Cardiac septum (tissue), 1 donor: ENCODE measurements at places on chromosomes 6 and 20. TPM values are rescaled to one million over a fixed set of nuclear protein-coding genes. Genes with fewer than 3 reads are reported as not detected.

PTK6 gene
- not detected for total RNA-seq

TSPO2 gene
- not detected for total RNA-seq

- no peak for DNase-seq
Measured at GRCh38 chr6:18441251-18441979, 54.3 kb downstream of the RNF144B start.

DNA sequence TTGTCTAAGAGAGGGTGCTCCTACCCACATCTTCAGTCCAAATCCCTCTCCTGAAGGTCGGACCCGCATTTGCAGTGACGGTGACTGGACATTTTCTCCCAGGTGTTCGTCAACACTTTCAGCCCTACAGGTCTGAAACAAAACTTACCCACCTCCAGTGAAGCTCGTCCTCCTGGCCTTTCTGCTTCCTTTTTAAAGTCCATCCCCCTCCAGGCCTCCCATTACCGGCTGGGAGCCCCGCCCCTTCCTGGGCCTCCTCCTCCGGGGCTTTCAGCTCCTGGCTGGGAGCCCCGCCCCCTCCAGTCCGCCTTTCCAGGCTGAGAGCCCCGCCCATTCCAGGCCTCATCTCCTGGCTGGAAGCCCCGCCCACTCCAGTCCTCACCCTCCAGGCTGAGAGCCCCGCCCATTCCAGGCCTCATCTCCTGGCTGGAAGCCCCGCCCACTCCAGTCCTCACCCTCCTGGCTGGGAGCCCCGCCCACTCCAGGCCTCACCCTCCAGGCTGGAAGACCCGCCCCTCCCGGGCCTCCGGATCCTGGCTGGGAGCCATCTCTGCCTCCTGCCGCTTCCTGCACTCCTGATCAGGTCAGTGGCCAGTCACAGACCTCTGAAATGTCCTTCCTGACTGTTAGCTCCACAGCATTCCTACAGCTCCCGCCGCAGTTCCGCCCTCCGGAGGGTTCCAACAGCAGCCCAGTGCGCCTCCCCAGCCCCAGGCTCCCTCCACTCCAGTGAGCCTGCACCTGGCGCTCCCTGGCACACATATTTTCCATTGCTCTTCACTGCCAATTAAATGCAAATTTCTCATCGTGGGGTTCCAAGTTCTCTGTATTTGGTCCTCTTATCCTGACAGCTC lies 98.5 kb downstream of the LY86 start:
- peak; percentile 99 for DNase-seq

RAET1L gene
- total RNA-seq: not detected

TSBP1 gene
- total RNA-seq: not detected

GRCh38 chr6:2988426-2989331 lies 11.0 kb upstream of the NQO2 start:
- peak; percentile 95 for DNase-seq

STX11 gene
- total RNA-seq: 8.8 TPM

GRCh38 chr20:8020314-8021079 lies 936 bp upstream of the TMX4 start:
- no peak for DNase-seq

GRCh38 chr20:5785146-5785545 lies 34.9 kb downstream of the SHLD1 start:
- no peak for DNase-seq

ISM1 gene
- 1.0 TPM for total RNA-seq

TINAG gene
- total RNA-seq: 0.70 TPM

- no peak for DNase-seq
Measured at GRCh38 chr6:707576-708236, 14.8 kb upstream of the EXOC2 start.

- DNase-seq: peak; percentile 71
Measured at GRCh38 chr6:170063851-170064602, 226.9 kb downstream of the DLL1 start.
